Activated CD4-positive, alpha-beta T cell treated with anti-CD3 and anti-CD28 coated beads, Interleukin-2, amount 50 U/mL, for 4 hours (primary cell): ENCODE measurements at places on chromosomes 16 and 17.

GRCh38 chr16:89581045-89581695 is 5.6 kb downstream of the CPNE7 start:
- DNase-seq, result no peak

GRCh38 chr17:42980274-42980765 is at the start of gene RUNDC1:
Gene RUNDC1, plus strand, starts transcription at chr17:42980565. Its CDS starts 12 bp downstream, at chr17:42980577.
- DNase-seq, result peak; percentile 90

- DNase-seq, result no peak
These were observed 79.1 kb downstream of the C17orf67 start for GRCh38 chr17:56754523-56755208.

GRCh38 chr16:49940464-49941224 is 84.4 kb upstream of the CNEP1R1 start:
- DNase-seq, result no peak
